ENCODE measurements at places on chromosomes 7 and 10. TPM values are rescaled to one million over a fixed set of nuclear protein-coding genes. Genes with fewer than 3 reads are reported as not detected.

GRCh38 chr7:90816511-90817142 is 220.5 kb downstream of the CDK14 start:
- DNase-seq, result no peak

DNA sequence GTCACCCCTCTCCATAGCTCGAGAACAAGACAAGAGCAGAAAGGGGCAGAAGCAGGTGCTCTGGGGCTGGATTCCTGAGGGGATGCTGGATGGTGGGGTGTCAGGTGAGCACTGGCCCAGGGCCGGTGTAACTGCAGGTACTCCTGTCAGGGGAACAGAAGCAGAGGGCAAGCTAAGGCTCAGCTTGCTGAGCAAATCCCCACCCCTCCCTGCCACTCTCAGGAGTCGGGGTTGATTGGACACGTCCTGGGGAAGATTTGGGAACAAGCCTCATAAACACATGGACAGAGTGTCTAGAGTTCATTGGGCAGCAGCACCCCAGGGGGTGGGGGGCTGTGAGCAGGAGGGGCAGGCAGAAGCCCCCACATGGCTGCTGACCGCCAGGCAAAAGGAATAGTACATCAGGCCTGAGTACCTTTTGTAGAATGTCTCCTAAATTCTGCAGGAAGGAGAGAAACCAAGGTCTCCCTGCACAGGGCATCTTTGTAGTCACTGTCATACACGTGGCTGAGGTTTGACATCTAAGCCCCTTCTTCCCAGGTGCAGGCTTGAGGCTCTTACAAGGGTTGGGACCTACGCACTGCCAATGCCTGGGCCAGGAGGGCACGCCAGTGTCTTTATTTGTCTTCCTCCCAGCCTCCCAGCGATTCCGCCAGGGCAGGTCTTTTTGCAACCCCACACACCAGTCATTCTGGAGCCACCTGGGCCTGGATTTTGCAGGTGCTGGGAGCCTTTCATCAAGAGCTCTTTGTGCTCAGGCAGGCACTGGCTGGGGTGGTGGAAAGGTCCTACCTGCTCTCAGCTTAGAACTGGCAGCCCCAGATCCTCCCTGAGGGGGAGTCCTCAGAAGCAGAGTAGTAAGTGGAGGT is 2.8 kb downstream of the CALML3 start:
- no peak for DNase-seq

GRCh38 chr7:134710854-134711624 is 64.4 kb downstream of the BPGM start:
- no peak for DNase-seq

DNA sequence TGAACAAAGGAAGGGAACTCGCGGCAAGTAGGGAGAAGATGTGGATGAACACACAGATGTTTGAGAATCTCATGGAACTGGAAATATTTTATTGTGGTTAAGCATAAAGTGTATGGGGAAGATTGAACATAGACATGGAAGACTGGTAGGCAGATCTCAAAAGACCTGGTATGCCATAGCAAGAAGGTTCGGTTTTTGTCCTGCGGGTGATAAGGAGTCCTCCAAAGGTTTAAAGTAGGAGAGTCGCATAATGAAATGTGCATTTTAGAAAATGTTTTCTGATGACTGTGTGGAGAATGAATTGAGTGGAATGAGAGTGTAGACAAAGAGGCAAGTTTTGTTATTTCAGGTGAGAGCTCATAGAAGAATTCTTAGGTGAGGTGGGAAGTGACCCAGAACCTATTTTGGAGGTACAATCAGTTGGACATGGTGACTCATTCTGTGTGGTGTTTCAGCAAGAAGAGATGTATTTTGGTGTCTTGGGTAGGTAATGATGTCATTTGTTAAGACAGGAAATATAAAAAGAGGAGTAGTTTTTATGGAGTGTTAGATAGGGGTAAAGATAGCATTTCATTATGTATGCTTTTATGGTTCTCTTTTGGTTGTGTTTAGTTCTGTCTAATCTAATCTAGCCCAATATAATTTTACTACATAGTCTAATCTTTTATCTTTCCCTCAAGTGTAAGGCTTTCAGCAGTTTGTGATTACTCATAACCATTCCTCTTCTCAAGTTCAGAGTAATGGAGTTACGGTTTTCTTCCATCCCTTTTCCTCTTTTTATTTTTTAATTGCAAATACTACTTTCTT is 239.2 kb downstream of the EXOC4 start:
- DNase-seq, result no peak

DNA sequence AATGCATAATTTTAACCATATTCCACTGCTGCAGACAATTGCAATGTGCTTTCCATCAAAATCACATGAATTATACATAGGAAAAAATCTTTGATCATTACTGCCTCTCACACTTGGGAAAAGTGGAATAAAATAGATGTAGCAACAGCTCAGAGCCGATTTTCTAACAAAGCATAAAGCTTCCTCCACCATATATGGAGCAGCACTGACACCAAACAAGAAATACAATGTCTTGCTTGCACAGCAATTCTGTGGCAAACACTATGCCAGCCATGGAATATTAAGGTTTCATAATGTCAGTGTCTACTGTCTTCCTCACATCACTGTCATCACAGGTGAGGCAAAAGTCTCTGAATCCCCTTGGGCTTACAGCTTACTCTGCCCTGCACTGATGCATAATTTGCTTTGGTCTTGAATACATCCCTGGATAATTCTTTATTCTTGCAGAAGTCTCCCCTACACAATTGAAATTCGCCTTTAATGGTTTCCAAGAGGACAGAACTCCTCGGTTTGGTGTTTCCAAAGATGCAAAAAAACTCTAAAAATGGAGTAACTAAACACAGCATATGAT is 198.5 kb downstream of the CACNA2D1 start:
- no peak for DNase-seq

GRCh38 chr7:68821846-68822245 is 776.4 kb upstream of the AUTS2 start:
- no peak for DNase-seq

DNA sequence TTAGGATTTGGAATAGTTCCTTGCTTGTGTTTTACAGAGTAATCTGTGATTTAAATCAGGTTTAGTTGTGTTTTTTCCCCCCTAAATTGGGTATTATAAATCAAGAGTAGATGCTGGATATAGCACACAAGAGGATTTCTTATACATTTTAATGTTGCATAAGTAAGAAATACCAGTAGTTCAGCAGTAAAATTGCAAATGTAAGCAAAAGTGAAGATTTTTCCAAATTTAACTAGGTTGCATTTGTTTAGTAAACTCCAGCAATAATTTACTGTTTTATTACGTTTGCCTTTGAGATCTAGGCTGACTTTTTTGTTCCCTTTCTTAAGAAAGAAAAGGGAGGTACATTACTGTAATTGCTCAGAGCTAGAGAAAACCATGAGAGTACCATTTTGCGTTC is 207.3 kb downstream of the LRMDA start:
- DNase-seq, result no peak

- DNase-seq, result no peak
These were observed 3.3 kb upstream of the DIP2C start for GRCh38 chr10:692682-693351.

GRCh38 chr10:101032637-101033224 is 1.7 kb downstream of the SFXN3 start:
- DNase-seq, result peak; percentile 76

- no peak for DNase-seq
These were observed 917.8 kb upstream of the ZNF722 start for GRCh38 chr7:63080831-63081230.

- no peak for DNase-seq
These were observed 63.5 kb downstream of the SRI start for GRCh38 chr7:88156356-88156755.

DNA sequence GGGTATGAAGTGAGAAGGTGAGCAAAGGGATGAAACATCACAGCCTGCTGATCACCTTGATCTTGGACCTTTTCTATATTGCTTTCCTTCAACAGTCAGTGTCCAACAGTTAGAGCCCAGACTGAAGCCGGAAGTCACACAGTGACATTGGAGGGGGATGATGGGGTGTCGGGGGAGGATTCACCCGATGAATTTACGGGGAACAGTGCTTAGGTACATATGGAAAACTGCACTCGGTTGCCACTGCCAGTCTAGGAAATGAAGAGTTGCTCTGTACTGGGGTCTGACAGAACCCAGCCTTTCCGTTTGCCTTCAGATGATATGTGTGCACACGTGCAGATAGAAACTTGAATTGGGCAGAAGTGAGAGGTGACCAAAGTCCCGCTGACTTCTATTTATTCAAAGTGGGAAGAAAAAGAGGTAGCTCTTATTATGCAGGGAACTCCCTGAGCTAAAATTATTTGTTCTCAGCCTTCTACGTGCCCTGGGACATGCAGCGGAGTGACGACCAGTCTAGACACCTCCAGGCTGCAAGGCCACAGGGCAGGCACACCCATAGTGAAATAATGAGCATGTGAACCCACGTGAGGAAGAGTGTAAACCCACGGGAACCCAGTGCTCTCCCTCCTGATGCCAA is 107.2 kb upstream of the INHBA start:
- no peak for DNase-seq

DNA sequence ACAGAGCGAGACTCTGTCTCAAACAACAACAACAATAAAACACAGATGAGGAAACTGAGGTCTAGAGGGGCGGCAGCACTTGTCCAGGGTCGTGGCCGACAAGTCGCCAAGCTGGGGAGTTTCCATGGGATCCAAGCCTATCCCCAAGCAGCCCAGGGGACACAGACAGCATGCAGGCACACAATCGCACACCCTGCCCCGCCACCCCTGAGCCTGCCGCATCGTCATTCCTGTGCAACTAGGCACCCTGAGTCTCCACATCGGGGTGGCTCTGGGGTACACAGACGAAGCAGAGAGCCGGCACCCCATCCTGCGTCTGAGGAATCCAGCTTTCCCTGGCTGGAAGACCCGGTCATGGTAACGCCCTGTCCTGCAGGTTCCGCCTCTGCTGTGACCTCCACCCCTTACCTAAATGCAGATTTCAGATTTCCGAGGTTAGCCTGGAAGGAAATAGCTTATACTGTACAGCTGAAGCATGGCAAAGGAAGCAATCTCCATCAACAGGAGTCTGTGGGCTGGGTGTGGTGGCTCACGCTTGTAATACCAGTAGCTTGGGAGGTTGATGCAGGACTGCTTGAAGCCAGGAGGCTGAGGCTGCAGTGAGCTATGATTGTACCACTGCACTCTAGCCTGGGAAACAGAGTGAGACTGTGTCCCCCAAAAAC is 136.1 kb upstream of the TNRC18 start:
- DNase-seq, result no peak

DNA sequence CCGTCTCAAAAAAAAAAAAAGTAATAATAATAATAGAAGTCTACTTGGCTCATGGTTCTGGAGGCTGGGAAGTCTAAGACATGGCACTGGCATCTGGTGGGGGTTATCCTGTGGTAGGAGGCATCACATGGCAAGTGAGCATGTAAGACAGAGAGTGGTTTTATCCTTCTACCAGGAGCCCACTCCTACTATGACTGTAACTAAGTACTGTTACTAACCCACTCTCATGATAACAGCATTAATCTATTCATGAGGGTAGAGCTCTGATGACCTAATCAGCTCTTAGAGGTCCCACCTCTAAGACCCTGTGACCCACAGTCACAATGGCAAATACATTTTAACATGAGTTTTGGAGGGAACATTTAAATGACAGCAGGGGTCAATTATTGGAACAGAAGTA is 43.3 kb upstream of the NRF1 start:
- no peak for DNase-seq

- DNase-seq, result no peak
These were observed 17.8 kb downstream of the GIMAP8 start for GRCh38 chr7:150468241-150468640.

GRCh38 chr7:27314111-27314510 is 71.5 kb downstream of the EVX1 start:
- DNase-seq, result no peak

DNA sequence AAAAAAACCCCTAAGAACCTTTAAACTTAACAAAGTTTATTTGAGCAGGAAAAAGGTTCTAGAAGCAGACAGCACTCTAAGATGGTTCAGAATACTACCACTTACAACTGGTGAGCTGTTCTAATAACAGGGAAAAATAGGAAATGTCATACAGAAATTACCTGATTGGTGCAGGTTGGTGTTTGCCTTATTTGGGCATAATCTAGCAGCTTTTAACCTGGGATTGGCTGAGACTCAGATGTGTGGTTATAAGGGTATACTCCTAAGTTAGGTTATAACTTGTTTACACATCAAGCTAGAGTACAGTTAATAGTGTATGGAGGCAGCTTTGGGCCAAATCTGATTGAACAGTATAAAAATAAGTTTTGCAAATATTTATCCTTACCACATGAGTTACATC is 59.8 kb downstream of the MAPK8 start:
- no peak for DNase-seq

- no peak for DNase-seq
These were observed 8.2 kb upstream of the PHYH start for GRCh38 chr10:13308096-13308495.

DNA sequence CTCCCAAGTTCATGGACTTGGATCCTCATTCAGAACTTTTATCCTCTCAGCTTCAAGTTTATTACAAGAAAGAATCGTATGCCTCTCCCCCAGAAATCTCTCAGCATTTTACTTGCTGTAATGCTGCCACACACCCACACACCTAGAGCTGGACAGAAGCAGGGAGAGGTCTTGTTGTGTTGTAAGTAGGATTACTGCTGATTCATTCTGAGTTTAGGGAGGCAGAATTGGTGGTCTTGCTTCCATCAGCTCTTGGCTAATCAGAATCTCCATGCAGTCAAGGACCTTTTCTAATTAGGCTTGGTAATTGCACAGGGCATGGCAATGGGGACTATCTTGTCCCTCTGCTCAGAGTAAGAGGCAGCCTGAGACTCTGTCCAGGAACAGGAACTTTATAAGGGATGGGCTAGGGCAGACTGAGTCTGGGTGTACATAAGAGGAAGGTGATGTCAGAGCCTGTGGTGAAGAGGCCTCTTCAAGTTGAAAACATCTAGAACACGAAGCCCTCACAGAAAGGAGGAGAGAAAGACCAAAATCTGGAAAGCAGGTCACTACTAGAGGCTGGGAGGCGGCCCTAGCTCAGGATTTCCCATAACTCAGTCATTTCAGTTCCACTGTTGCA is 7.0 kb upstream of the PTPRE start:
- no peak for DNase-seq

DNA sequence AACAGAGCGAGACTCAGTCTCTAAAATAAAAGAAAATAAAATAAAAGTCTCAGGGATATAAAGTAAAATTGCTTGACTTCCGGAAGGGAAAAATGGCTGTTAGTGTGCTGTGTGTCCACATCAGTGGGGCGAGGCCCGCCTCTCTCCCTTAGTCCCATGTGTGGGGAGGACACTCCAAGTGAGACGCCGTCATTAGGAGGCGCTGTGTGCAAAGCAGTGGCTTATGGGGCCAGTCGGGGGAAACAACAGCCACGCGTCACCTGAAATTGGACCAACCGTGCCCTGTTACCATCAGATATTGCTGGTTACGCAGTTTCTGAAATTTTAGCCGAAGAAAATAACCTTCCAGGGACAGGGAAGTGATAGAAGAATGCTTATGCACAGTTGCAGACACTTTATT is 15.8 kb downstream of the SFXN4 start:
- no peak for DNase-seq

Gene HOXA4
- not detected for total RNA-seq

Gene KEL
- total RNA-seq, result 3.0 TPM

Gene SLC4A2
- total RNA-seq, result 13.7 TPM

Gene CPVL
- 69.9 TPM for total RNA-seq

Gene LIPJ
- total RNA-seq, result 3.4 TPM

Gene AGAP4
- total RNA-seq, result 6.1 TPM

Gene GIMAP4
- 11.4 TPM for total RNA-seq

Gene ITGA8
- total RNA-seq, result 2.8 TPM

Gene ERVW-1
- total RNA-seq, result not detected

Gene BLOC1S2
- 44.0 TPM for total RNA-seq
